ENCODE measurements at places on chromosomes 6 and 20.

DNA sequence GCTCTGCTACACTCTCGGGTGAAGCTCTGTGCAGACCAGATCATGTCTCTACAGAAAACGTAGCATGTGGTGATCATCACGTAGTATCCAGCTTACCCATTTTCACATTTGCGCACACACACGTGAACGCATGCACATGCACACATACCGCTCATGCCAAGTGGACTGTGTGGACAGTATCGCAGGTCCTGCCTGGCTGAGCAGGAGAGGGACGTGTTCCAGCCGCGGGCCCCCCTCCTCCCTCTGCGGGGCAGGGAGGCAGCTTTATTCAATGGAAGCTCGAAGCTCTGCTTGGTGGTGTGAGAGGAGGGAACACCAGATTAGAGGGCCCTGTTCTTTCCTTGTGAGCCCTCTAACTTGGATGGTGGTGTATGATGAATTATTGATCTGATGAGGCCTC is 51.1 kb downstream of the CDH26 start:
- DNase-seq, result no peak

DNA sequence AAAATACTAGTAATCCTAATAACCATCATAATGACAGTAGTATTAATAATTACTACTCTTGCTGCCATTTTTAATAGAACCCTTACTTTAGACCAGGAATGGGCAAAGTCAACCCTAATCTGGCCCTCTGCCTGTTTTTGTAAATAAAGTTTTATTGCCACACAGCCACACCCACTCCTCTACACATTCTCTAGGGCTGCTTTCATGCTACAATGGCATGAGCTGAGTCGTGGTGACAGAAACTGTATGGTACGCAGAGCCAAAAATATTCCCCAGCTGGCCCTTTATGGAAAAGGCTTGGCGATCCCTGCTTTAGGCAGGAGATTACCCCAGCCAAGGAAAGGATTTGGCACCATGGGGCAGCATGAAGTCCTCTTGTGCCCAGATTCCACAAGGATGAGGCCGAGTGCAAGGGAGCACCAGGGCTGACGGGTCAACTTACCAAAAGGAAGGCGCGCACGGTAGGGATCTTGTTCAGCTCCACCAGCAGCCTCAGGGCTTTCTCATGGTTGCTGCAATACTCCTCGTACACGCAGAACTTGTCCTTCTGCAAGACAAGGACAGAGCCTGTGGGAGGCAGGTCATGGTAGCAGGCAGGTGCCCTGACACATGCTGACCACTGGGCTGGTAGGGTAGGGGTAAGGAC is 93.6 kb downstream of the PREX1 start:
- DNase-seq, result no peak

DNA sequence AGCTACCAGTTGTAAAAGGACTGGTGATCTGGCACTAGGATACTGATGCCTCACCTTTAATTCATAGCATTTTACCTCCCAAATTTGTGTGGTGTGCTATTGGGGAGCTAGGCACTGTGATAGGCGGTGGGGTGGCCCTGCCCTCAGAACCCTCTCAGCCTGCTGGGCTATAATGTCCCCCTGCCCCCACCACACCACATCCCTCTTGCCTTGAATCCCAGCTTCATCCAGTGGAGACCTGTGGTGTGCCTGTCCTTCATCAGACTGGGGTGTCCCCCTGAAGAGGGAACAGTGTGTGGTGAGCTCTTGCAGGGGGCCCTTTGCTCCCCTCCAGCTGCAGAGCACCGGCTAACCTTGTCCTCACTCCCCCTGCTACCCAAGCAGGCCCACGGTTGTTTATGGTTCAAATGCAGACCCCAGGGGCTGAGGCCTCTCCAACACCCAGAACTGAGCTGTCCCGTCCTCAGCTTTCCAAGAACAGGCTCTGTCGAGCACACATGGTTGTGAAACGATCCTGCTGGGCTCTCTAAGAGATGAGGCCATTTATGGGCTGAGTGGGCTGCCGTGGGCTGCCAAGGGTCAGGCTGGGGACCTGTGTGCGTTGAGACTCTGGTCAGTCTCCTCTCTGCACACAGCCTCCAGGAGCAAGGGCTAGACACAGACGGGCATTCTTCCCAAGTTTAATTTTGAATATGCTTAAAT is 26.9 kb upstream of the VEGFA start:
- DNase-seq, result no peak

DNA sequence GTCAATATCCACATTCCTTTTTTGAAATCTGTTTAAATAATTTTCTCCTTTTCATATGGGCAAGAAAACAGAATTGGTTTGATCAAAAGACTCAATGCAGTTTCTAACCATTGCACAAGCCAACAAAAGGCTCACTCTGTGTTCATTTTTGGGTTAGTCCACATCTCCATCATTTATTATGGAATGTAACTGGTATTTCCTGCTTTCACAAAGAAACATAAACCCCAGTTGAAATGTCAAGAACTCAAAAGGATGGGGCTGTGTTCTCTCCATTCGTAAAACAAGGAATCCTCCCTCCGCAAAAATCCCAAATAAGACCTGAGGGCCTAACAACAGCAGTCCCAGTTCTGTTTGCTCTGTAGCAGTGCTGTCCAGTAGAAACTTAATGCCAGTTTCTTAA is 420.9 kb downstream of the GJA1 start:
- no peak for DNase-seq

- peak; percentile 58 for DNase-seq
Observed at GRCh38 chr6:122075084-122075838, 324.2 kb upstream of the HSF2 start.

DNA sequence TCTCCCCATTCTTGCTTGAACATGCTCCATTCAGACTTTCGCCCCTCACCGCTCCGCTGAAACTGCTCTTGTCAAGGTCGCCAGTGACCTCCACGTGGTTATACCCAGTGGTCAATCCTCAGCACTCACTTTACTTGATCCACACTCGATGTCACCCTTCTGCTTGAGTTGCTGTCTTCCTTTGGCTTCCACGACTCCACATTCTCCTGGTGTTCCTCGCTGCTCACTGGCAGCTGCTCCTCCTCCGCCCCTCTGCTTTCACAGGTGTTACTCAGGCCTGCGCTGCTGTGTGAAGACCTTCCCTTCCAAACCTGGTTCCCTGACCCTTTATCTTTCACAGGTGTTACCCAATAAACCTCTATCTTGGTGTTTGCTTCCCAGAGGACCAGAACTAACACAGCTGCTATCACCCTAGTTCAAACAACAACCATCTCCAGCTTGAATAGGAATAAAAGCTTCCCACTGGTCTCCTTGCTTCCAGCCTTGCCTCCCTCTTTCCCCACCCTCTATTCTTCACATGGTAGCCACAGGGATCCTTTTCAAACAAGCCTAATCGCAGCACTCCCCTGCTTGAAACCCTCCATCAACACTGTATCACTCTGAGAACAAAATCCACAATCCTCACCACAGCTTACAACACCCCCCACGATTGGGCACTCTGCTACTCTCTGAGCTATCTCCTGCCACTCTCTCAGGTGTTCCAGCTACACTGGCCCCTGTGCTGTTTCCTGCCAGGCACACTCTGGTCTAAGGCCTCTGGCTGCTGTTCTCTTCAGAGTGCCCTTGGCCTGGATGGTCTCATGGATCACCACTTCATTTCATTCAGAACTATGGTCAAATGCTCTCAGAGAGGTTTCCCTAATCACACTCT is 10.7 kb downstream of the PPIL1 start:
- DNase-seq, result no peak

DNA sequence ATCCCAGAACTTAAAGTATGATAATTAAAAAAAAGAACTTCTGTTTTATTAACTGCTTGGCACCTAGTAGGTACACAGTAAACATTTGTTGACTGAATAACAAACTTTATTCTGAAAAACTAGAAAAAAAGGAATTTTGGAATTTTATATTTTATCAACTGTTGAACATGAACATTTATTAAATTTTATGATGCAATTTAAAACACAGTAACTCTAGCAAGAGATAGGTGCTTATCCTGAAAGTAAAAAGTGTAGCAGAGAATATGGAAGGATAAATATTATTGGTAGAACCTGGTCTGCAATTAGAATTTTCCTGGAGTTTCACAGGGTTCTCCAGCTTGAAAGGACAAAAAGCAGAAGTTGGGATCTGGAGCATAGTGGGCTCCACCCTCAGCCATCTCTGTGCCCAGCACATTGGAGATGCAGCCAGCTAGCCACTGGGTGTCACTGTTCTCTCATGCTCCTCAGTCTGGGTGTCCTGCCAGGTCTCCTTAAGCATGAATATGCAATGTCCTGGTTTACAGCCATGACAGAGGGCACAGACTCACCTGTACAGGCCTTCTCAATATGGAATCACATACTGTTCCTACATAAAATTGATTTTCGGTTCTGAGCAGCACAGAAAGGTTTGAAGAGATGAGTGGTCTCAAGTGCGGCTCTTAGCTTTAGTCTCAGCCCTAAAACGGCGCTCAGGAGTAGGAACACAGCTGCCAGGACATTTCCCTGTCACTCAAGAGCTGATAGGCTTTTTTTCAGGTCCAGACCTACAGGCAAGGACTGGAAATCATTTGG is 31.7 kb upstream of the IL20RA start:
- DNase-seq, result no peak

- no peak for DNase-seq
Observed at GRCh38 chr20:23128461-23129125, 42.5 kb upstream of the CD93 start.

DNA sequence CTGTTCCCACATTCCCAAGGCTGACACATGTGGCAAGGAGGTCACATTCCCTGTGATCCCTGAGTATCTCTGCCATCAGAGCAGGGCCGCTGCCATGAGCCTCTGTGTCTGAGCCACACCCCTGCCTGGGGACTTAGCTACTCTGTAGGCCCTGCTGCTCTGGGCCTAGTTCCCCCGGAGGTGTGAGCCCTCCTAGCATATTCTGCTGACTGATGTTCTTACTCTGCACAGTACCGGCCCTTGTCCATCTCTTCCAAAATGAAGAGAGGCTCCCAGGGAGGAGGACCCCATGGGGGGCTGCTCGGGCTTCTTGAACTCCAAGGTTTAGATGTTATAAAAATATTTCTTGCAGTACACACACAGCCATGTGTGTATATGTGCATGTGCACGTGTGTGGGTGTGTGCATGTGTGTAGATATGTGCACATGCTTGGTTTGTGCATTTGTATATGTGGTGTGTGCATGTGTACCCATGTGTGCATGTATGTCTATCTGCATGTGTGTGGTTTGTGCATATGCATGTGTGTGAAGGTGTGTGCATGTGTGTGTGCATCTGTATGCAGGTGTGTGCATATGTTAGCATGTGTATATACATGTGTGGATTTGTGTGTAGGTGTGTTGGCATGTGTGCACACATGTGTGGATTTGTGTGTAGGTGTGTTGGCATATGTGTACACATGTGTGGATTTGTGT is 101.2 kb downstream of the ERMARD start:
- DNase-seq, result no peak

DNA sequence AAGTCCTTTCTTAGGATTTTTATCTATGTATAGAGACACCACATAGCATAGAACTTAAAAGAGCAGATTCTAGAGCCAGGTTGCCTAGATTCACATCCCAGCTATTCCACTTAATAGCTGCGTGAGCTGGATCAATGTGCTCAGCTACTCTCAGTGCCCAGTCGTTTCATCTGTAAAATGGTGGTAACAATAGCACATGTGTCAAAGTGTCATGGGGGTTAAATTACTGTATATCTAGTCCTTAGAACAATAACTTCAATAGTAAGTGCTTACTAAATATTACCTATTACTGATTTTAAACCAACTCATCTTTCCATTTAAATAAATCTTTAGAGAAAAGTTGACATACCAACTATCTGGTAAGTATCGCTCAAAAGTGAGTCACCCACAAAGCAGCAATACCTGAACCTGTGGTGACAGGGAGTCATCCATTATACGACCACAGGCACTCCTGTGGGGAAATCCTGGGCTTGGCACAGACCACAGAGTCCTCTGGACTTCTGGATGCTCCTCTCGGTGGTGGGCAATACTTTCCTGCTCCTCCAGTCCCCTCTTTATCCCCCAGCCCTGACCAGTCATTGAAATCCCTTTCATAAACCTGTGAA is 154.8 kb downstream of the PDSS2 start:
- DNase-seq, result no peak

DNA sequence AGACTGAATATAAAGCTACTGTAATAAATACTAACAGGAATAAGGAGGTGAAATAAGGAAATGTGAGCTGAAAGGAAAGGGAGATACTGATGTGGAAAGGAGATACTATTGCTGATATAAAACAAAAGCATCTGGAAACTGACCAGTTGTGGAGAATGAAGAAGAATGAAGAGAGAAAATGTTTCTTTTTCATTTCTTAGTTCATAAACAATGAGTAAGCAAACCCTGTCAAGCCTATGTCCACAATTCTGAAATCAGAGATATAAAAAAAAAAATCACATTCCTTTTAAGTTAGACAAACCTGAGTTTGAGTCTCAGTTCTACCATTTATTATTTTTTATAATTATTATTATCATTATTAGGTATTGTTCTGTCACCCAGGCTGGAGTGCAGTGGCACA is 121.6 kb upstream of the GJE1 start:
- DNase-seq, result no peak

- no peak for DNase-seq
Observed at GRCh38 chr20:15895126-15895525, 678.1 kb downstream of the KIF16B start.

- no peak for DNase-seq
Observed at GRCh38 chr6:99378636-99379035, 15.4 kb downstream of the COQ3 start.

- DNase-seq, result no peak
Observed at GRCh38 chr20:23773127-23773526, 22.4 kb upstream of the CST1 start.

DNA sequence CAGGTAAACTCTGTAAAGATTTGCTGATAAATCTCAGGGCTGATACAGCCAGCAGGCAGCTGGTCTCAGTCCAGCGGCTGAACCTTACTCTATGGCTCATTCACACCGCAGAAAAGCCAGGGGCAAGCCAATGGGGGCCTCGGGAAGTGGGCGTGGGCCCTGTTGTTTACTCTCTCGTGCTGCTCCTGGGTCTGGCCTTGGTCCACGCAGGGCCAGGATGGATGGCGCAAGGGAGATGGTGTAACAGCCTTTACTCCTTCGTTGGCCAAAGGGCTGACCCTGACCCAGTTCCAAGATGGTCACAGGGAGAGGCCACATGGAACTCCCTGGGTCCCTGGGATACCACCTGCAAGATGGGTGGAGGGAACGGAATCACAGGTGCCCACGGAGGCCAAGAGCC is 16.2 kb downstream of the KCNK17 start:
- no peak for DNase-seq

GRCh38 chr6:148747471-148748165 is 788 bp downstream of the UST start:
- peak; percentile 71 for DNase-seq

DNA sequence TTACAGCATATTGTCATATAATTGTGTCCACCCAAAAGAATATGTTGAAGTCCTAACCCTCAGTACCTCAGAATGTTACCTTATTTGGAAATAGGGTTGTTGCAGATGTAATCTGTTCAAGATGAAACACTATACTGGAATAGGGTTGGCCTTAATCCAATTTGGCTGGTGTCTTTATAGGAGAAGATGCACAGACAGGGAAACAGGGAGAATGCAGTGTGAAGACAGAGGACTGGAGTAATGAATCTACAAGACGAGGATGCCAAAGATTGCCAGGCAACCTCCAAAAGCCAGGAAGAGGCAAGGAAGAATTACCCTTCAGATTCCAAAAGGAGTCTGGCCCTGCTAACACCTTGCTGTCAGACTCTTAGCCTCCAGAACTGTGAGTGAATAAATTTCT is 482.9 kb downstream of the PTPRT start:
- DNase-seq, result no peak

All from right forelimb (tissue), 1 donor.